ENCODE measurements at places on chromosomes 4 and X. TPM values are rescaled to one million over a fixed set of nuclear protein-coding genes. Genes with fewer than 3 reads are reported as not detected.

GRCh38 chr4:23361453-23361852 lies 528.4 kb downstream of the PPARGC1A start:
- no peak overlapping the region for H3K4me3 ChIP-seq
- H3K27ac ChIP-seq = no peak overlapping the region
- no peaks in the 10 kb centered on the region for H3K36me3 ChIP-seq

DNA sequence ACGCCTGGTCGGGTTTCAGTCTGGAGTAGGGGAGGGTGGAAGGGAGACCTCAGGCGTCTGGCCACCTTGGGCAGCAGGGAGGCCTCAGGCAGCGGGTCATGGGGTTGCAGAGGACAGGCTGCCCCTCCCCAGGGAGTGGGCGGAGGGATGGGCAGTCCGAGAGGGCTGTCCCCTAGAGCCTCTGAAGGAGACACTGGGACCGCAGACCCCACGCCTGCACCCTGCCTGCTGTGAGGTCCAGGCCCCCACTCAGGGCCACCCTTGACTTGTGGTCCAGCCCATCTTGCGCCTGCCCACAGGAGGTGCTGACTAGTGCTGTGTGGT lies 16.5 kb downstream of the FGFRL1 start:
- no peak overlapping the region for H3K4me3 ChIP-seq
- H3K27me3 ChIP-seq = no peaks in the 10 kb centered on the region
- no peak overlapping the region for H3K27ac ChIP-seq
- DNase-seq = no peak

DNA sequence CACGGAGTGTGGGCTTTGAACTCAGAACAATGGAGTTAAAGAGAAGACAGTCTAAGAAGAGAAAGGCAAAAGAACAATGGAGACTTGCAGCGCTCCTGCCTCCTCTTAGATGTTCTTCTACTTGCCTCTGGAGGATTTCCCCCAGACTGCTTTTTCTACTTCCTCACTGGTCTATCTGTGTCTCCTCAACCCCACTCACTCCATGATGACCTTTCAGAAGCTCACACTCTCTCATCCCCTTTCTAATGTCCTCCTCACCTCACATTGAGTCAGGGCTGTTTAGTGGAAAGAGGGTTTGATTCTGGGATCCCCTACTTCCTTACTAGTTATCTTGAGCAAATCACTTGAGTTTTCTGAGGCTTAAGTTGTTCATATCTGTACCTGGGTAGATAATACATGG lies 12.2 kb upstream of the HERC6 start:
- no peak for DNase-seq
- H3K36me3 ChIP-seq = no peaks in the 10 kb centered on the region
- no peak overlapping the region for H3K4me3 ChIP-seq
- no peaks in the 10 kb centered on the region for H3K27me3 ChIP-seq
- no peak overlapping the region for H3K27ac ChIP-seq

GRCh38 chrX:70476934-70477733 lies 32.5 kb downstream of the DLG3 start:
- H3K27me3 ChIP-seq = no peaks in the 10 kb centered on the region
- H3K27ac ChIP-seq = no peak overlapping the region
- H3K36me3 ChIP-seq = no peaks in the 10 kb centered on the region
- H3K4me1 ChIP-seq = no peaks in the 10 kb centered on the region
- H3K4me3 ChIP-seq = no peak overlapping the region

DNA sequence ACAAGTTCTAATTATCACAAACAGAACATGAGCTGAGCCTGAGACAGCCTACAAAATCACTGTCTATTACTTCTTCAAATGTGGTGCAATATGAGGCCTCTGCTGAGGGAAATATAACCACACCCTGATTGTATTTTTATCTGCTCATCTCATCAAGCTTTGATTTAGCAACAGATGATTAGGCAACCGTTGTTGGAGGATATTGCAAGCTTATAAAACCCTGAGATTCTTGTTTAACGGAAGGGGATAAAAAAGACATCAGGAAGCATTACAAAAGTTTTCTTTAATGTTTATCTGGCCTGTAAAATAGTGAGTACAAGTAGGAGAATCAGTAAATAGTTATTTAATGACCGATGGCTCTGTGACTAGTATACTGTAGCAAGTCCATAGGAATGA lies 108.5 kb downstream of the ZNF330 start:
- H3K27ac ChIP-seq = no peak overlapping the region
- DNase-seq = no peak
- peaks cover 3% of the 10 kb centered on the region for H3K27me3 ChIP-seq
- no peaks in the 10 kb centered on the region for H3K4me1 ChIP-seq
- no peaks in the 10 kb centered on the region for H3K36me3 ChIP-seq
- no peak overlapping the region for H3K4me3 ChIP-seq

- peaks cover 3% of the 10 kb centered on the region for H3K4me1 ChIP-seq
- no peak overlapping the region for H3K27ac ChIP-seq
- H3K4me3 ChIP-seq = no peak overlapping the region
These were observed 67.7 kb upstream of the ELOVL6 start for GRCh38 chr4:110266136-110266535.

- H3K4me3 ChIP-seq = no peak overlapping the region
- no peaks in the 10 kb centered on the region for H3K27me3 ChIP-seq
- DNase-seq = no peak
- H3K4me1 ChIP-seq = peaks cover 2% of the 10 kb centered on the region
- H3K36me3 ChIP-seq = no peaks in the 10 kb centered on the region
These were observed 16.0 kb upstream of the SEPTIN6 start for GRCh38 chrX:119708936-119709335.

DNA sequence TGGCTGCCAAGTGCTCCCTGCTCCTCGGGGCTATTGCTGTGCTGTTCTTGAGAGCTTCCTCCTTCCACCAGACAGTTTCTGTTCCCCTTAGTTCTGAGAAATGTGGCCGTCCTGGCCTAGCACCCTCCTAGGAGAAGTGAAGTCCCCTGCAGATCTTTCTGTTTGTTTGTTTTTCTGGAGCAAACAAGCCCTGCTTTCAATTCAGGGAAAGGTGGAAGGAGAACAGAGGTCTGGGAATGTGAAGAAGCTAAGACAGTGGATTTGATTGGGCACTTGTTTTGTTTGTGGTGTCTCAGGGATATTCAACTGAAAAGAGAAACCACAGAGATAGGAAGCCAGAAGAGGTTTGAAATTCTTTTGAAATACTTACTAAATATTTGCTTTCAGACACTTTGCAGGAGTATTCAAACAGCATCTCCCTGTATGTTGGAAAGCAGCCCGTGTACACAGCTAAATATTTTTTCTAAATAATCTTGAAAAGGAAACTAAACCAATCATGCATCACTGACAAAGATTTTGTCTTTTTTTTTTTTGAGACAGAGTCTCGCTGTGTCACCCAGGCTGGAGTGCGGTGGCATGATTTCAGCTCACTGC lies 36.5 kb upstream of the PPM1K start:
- H3K36me3 ChIP-seq = no peaks in the 10 kb centered on the region
- H3K4me3 ChIP-seq = peak overlapping the region; percentile 53
- peaks cover 17% of the 10 kb centered on the region for H3K4me1 ChIP-seq

CSAG2 gene
- 0.40 TPM for polyA plus RNA-seq

SFRP2 gene
- not detected for polyA plus RNA-seq

DNA sequence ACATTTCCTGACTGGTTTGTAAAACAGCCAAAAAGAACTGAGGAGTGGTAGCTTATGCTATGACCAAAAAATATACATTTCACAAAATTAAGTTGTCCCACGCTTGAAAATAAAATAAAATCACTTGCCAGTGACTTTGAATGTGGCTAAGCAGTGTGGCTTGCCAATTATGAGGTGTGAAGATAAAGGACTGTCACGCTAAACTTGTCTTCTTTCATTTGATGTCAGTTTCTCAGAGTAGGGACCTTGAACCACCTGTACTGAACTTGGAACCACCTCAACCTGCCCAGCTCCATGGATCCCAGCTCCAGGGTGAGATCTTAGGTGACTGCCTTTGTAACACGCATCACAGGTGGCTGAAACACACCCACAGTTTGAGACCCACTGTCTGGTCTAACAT lies 113.7 kb upstream of the TBL1X start:
- peak overlapping the region; percentile 79 for H3K27ac ChIP-seq
- H3K27me3 ChIP-seq = no peaks in the 10 kb centered on the region
- H3K36me3 ChIP-seq = no peaks in the 10 kb centered on the region
- no peak for DNase-seq
- no peak overlapping the region for H3K4me3 ChIP-seq

DNA sequence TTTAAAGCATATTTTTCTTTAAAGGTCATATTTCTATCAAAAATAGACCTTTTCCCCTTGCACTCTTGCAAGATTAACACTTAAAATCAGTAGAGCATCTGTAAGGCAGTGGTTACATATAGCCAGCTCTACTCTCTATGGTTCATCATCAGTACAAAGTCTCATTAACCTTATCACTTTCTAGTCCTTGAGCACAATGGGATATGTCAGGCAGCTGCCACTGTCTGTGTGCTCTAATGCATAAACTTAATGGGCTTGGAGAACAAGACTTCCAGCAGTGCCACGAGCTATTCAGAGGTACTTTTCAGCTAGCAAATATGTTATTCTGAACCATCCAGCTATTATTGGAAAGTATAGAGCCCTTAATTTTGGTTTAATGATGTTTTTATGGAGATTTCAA lies 393.7 kb downstream of the GASK1B start:
- H3K4me3 ChIP-seq = no peak overlapping the region
- H3K27ac ChIP-seq = no peak overlapping the region
- no peaks in the 10 kb centered on the region for H3K4me1 ChIP-seq

- no peaks in the 10 kb centered on the region for H3K4me1 ChIP-seq
- no peaks in the 10 kb centered on the region for H3K36me3 ChIP-seq
- H3K27me3 ChIP-seq = no peaks in the 10 kb centered on the region
- DNase-seq = no peak
- no peak overlapping the region for H3K4me3 ChIP-seq
These were observed 1224.3 kb upstream of the TENM3 start for GRCh38 chr4:181018913-181019312.

SASH3 gene
- 164 TPM for polyA plus RNA-seq

REPS2 gene
- polyA plus RNA-seq = 2.1 TPM

DNA sequence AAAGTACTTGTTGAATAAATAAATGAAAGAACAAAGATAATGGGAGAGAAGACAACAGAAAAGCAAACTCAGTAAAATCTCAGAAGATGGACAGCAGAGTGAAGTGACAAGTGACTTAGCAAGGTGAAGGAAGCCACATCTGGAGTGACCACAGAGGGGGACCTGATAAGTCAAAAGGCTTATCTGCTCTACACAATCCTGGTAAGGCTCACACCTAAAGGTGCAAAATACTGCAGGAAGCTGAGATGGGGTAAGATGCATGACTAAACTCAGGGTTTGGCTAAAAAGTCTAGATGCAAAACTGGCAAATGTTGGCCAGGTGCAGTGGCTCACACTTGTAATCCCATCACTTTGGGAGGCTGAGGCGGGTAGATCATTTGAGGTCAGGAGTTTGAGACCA lies 22.2 kb downstream of the TRMT2B start:
- H3K36me3 ChIP-seq = no peaks in the 10 kb centered on the region
- no peak overlapping the region for H3K27ac ChIP-seq
- no peak overlapping the region for H3K4me3 ChIP-seq
- no peaks in the 10 kb centered on the region for H3K4me1 ChIP-seq

DNA sequence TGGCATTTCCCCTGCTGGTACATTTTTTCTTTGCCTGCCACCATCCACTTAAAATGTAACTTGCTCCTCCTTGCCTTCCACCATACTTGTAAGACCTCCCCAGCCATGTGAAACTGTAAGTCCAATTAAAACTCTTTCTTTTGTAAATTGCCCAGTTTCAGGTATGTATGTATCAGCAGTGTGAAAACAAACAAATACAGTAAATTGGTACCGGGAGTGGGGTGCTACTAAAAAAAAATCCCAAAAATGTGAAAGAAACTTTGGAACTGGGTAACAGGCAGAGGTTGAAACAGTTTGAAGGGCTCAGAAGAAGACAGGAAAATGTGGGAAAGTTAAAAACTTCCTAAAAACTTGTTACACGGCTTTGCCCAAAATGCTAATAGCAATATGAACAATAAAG lies 16.3 kb downstream of the ARHGEF9 start:
- no peaks in the 10 kb centered on the region for H3K27me3 ChIP-seq
- no peak overlapping the region for H3K27ac ChIP-seq
- no peak overlapping the region for H3K4me3 ChIP-seq
- DNase-seq = no peak
- H3K36me3 ChIP-seq = no peaks in the 10 kb centered on the region

GRCh38 chr4:72418458-72418857 lies 150.6 kb downstream of the ADAMTS3 start:
- H3K36me3 ChIP-seq = no peaks in the 10 kb centered on the region
- H3K4me1 ChIP-seq = no peaks in the 10 kb centered on the region
- no peak overlapping the region for H3K27ac ChIP-seq
- no peak overlapping the region for H3K4me3 ChIP-seq
- no peaks in the 10 kb centered on the region for H3K27me3 ChIP-seq

DNA sequence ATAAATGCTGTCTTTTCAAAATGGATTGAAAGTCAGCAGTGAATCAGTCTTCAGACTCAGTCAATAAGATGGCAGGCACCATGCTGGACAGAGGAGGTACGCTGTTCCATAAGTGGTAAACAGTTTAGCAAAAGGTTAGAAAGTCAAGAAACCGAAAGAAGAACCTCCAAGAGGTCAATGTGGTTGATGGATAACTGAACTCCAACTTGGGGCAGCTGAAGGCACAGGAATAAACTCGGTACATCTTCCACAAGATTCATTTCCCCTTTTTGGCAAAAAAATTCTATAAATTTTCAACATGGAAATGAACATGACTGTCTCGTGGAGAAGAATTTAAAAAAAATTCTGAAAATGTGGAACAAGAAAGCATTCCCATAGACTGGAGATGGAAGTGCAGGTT lies 18.4 kb upstream of the SEL1L3 start:
- no peaks in the 10 kb centered on the region for H3K36me3 ChIP-seq
- no peak overlapping the region for H3K4me3 ChIP-seq
- DNase-seq = no peak
- no peak overlapping the region for H3K27ac ChIP-seq

ZGRF1 gene
- 14.3 TPM for polyA plus RNA-seq

TEX11 gene
- polyA plus RNA-seq = not detected

- no peaks in the 10 kb centered on the region for H3K4me1 ChIP-seq
- no peak for DNase-seq
- no peaks in the 10 kb centered on the region for H3K36me3 ChIP-seq
- H3K27me3 ChIP-seq = no peaks in the 10 kb centered on the region
These were observed 21.7 kb upstream of the CLNK start for GRCh38 chr4:10706236-10706635.

TGIF2LX gene
- not detected for polyA plus RNA-seq

GRCh38 chr4:128155231-128155855 lies 94.2 kb downstream of the LARP1B start:
- no peak overlapping the region for H3K27ac ChIP-seq
- H3K27me3 ChIP-seq = no peaks in the 10 kb centered on the region
- H3K36me3 ChIP-seq = no peaks in the 10 kb centered on the region
- no peak for DNase-seq

STATH gene
- polyA plus RNA-seq = not detected

GRCh38 chr4:15003401-15003890 lies 1.2 kb downstream of the CPEB2 start:
- H3K36me3 ChIP-seq = no peaks in the 10 kb centered on the region
- peak overlapping the region; percentile 96 for H3K27ac ChIP-seq
- peak overlapping the region; percentile 93 for H3K4me3 ChIP-seq
- no peak for DNase-seq
- no peaks in the 10 kb centered on the region for H3K27me3 ChIP-seq
- H3K4me1 ChIP-seq = peaks cover 4% of the 10 kb centered on the region

- DNase-seq = peak; percentile 91
- peaks cover 47% of the 10 kb centered on the region for H3K4me1 ChIP-seq
- H3K36me3 ChIP-seq = no peaks in the 10 kb centered on the region
- peak overlapping the region; percentile 56 for H3K4me3 ChIP-seq
- H3K27ac ChIP-seq = peak overlapping the region; percentile 99
These were observed 18.0 kb upstream of the TMSB4X start for GRCh38 chrX:12956704-12957534.
